ENCODE measurements at places on chromosomes 2 and 18. TPM values are rescaled to one million over a fixed set of nuclear protein-coding genes. Genes with fewer than 3 reads are reported as not detected.

ICOS gene
- not detected for total RNA-seq

DNA sequence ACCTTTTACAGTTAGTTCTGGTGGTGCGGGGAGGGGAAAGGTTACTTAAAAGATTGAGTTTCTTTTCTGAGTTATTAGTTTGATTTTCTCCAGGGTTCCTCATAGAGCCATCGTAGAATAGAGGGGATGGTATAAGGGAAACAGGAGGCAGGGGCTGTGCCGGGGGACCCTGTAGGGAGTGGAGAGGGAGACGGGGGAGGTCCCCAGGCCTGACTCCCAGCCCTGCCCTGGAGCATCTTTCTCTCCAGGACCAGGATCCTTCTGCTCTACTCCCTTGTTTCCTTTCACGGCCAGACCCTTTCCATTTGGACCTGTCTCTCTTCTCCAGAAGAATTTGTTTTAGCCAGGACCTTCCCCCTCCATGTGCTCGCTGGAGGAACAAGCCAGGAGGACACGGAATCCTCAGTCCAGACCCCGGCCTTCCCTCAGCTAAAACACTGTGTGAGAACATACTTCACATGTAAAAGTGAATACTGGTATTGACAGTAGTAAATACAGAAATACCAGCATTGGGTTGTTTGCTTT is 35.4 kb downstream of the DGKD start:
- H3K4me1 ChIP-seq, result peaks cover 55% of the 10 kb centered on the region
- peak overlapping the region; percentile 81 for H3K27ac ChIP-seq
- H3K36me3 ChIP-seq, result no peaks in the 10 kb centered on the region
- no peak overlapping the region for H3K4me3 ChIP-seq

TUBB8B gene
- total RNA-seq, result not detected

GRCh38 chr2:33363325-33364298 is 112.8 kb upstream of the RASGRP3 start:
- DNase-seq, result no peak
- H3K4me3 ChIP-seq, result no peak overlapping the region
- peak overlapping the region; percentile 80 for H3K27ac ChIP-seq
- peaks cover 48% of the 10 kb centered on the region for H3K4me1 ChIP-seq
- H3K27me3 ChIP-seq, result no peaks in the 10 kb centered on the region
- H3K36me3 ChIP-seq, result peaks cover 23% of the 10 kb centered on the region

EPB41L3 gene
- total RNA-seq, result 60.6 TPM

OR6B2 gene
- not detected for total RNA-seq

GRCh38 chr18:7646174-7646886 is 79.2 kb downstream of the PTPRM start:
- H3K36me3 ChIP-seq, result no peaks in the 10 kb centered on the region
- no peak overlapping the region for H3K27ac ChIP-seq
- no peak overlapping the region for H3K4me3 ChIP-seq
- peak; percentile 31 for DNase-seq
- H3K27me3 ChIP-seq, result no peaks in the 10 kb centered on the region

EVX2 gene
- total RNA-seq, result not detected

- H3K27ac ChIP-seq, result peak overlapping the region; percentile 48
- DNase-seq, result no peak
- H3K4me3 ChIP-seq, result no peak overlapping the region
- H3K27me3 ChIP-seq, result no peaks in the 10 kb centered on the region
These were observed 87.5 kb downstream of the TFCP2L1 start for GRCh38 chr2:121197369-121198091.

- H3K4me3 ChIP-seq, result no peak overlapping the region
- H3K27me3 ChIP-seq, result no peaks in the 10 kb centered on the region
- DNase-seq, result no peak
- H3K36me3 ChIP-seq, result peaks cover 15% of the 10 kb centered on the region
These were observed 57.2 kb downstream of the TTC39C start for GRCh38 chr18:24071779-24072178.

All from esophagus muscularis mucosa (tissue), 4 donors.